ENCODE measurements at places on chromosomes 11 and 22. TPM values are rescaled to one million over a fixed set of nuclear protein-coding genes. Genes with fewer than 3 reads are reported as not detected.

DNA sequence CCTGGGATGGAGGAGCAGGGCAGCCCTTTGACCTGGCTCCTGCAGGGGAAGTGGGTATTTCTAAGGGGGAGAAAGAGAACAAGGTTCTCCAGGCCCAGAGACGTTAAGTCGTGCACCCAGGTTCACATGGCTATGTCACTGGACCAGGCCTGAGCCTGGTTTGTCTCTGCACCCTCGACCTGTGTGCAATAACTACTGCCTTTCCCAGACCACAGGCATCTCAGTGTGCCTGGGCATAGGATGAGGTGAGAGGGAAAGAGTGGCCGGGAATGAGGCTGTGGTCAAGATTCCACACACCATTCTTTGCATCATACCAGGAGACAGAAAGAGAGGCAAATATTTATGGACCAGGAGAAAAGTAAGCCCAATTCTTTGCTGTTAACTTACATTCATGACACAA is 66.8 kb downstream of the PRR5L start:
- DNase-seq, result peak; percentile 61

NELL1 gene
- not detected for polyA plus RNA-seq

MOGAT2 gene
- not detected for polyA plus RNA-seq

LRRC74B gene
- polyA plus RNA-seq, result not detected

DNA sequence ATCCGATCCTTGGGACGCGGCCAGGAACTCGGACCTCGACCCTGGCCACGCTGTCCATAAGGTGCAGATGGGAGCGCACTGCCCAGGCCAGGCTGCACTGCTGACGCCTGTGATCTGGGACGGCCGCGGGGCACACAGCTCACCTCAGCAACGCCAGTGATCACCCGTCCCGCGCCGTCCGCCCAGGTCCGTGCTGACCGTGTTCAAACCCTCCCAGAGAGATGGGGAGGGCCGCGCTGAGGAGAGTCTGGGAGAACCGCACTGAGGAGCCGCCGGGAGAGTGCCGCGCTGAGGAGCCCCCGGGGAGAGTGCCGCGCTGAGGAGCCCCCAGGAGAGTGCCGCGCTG is 636 bp downstream of the KCNQ1OT1 start:
- DNase-seq, result no peak

- no peak for DNase-seq
Measured at GRCh38 chr11:118434553-118435289, 1.6 kb upstream of the KMT2A start.

TUT1 gene
- polyA plus RNA-seq, result 6.4 TPM

DNA sequence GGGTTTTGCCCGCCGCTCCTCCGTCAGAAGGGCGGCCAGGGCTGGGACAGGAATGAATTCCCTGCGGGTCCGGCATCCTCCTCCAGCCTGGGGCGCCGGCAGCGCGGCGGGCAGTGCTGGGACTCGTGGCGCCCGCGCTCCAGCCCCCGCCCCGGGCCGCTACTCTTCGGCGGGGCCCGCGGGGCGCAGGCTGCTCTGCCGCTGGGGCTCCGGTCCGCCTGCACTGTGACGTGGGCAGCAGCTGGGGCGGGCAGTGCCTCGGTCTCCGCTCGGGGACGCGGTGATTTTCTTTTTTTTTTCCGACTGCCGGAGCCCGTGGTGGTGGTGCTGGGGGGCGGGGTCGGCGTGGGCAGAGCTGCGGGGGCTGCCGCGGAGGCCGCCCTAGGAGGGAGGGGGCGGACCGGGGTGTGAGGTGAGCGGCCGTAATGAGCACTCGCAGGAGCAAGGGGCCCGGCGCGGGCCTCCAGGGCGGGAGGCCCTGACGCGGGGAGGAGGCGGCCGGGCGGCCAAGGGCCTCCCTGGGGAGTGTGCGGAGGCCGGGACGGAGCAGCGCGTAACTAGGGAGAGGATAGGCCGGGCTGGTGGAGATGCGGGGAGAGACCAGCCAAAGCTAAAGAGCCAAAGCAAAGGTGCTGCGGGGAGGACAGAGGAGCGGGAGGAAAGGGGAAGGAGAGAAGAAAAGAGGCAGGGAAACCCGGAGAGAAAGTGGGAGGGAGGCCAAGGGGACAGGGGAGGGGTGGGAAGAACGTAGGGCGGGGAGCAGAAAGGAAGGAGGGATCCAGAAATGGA is 73.3 kb upstream of the ZBED5 start:
- DNase-seq, result no peak

LDHAL6A gene
- not detected for polyA plus RNA-seq

CLCF1 gene
- 13.9 TPM for polyA plus RNA-seq

- DNase-seq, result no peak
Measured at GRCh38 chr11:122059565-122059964, 56.5 kb downstream of the BLID start.

DNA sequence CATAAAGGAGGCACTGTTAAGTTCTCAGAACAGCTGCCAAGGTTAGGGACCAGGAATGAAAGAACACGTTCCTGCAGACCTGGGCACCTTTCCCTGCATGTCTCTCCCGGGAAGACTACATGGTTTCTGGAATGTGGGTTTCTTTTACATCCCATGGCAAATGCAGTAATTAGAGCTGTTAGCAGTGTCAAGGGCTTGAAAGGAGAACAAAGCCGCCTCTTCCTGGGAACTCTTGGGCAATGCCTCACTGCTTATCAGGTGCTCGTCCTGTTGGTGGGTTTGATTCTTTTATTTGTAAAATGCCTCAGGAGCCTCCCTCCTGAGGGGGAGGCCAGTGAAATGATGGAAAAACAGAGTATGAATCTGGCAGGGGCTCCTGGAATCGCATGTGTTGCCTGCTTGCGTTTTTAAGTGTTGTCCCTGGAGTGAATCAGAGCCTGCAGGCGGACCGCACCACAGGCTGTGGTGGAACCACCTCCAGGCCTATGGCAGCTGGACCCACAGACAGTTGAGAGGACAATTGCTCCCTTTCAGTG is 723 bp upstream of the C22orf31 start:
- DNase-seq, result no peak

DNA sequence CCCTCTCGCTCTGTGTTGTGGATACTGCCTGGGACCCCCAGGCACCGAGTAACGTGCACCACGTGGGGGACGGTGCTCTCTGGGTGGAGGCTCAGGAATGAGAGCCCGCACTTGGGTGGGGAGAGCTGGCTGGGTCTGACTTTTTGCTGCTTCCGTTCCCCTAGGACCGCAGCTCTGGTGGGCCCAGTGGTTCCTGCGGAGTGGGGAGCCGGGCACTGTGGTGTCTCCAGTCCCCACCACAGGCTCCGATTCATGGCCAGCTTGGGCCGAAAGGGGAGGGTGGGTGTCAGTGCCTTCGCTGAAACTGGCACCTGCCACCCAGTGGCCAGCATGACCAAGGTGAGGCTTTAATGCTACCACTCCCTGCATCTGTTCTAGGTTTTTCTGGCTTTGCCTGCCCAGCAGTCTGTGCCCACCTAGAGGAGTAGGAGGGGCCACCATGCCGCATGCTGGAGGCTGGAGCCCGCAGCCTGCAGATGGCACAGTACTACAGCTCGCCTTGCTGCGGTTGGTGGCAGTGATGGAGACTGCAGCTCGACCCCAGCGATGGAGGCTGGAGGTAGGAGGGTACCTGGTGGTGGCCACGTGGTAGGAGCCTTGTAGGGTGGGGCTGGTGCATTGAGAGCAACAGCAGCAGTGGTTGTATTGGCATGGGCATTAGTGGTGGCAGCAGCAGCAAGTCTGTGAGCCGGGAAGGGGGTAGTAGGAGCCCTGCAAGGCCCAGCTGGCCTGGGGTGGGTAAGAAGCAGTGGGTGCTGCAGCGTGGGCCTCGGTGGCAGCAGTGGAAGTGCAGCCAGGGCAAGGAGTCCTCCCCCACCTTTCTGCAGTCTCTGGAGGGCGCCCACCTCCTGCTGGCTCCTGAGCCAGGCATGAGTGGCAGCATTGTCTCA is 118.8 kb upstream of the VPREB1 start:
- no peak for DNase-seq

DNA sequence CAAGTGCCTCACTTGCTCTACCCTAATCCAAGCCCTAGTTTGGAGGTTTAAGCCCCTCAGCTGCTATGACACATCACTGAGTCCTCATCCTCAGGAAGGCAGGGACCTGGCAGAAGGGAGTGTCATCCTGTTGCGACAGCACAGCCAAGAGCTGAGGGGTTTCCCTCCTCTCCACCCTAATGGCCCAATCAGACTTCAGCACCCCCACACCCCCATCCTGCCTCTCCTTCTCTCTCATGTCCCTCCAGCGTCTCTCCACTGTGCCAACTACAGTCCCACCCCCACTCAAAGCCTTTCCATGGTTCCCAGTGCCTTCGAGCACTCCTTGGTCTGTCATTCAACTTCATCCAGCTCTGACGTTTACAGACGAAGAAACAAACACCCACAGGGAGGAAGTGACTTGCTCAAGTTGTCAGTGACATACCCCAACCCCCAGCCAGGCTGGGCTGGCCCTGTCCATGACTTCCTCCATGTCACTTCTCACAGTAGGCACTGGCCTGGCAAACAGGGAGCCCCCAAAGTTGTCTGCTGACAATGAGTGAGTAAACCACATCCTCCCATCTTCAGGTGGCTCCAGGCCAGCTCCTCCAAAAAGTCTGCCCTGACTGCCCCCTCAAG is 15.6 kb downstream of the ARAP1 start:
- no peak for DNase-seq

DENND6B gene
- 3.7 TPM for polyA plus RNA-seq

GRCh38 chr11:86124251-86125233 is 55.7 kb upstream of the PICALM start:
- DNase-seq, result no peak

JAML gene
- polyA plus RNA-seq, result not detected

HBD gene
- 1.0 TPM for polyA plus RNA-seq

DNA sequence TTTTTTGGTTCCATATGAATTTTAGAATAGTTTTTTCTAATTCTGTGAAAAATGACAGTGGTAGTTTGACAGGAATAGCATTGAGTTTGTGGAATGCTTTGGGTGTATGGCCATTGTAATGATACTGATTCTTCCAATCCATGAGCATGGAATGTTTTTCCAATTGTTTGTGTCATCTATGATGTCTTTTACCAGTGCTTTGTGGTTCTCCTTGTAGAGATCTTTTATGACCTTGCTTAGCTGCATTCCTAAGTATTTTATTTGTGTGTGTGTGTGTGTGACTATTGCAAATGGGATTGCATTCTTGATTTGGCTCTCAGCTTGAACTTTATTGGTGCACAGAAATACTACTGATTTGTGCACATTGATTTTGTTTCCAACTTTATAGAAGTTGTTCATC is 3.0 kb upstream of the CSF2RB start:
- DNase-seq, result no peak

GRCh38 chr11:99452075-99452474 is 431.3 kb downstream of the CNTN5 start:
- no peak for DNase-seq

- no peak for DNase-seq
Measured at GRCh38 chr22:26172389-26172990, 3.2 kb downstream of the SEZ6L start.

DNA sequence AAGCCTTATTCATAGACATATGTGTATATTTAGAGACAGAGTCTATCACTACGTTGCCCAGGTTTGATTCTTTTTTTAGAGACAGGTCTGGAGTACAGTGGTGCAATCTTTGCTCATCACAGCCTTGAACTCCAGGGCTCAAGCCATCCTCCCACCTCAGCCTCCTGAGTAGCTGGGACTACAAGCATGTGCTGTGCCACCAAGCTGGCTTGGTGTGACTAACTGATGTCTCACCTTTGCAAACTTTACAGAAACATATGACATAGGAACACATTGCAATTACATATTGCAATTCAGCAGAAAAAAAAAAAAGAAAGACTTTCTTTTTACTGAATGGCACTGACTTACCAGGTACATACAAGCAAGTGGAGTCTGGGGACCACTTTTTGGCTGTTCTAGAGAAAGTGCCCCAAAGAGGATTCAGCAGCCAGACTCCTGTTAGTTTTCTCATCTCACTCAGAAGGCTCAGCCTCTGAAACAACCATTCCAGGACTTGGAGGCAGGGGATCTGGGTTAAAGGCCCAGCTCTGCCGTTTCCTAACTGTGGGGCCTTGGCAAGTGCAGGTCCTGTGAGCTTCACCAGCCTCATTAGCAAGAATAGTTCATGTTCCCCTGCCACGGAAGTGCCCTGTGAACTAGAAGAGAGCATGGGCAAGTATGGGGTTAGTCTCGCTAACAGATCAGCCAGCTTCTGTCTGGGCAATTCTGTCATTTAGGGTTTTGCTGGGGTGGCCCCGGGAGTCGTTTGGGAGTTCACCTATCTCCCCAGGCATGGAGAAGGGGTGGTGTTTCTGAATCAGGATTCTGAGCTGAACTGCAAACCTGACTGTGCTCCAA is 11.3 kb upstream of the NFAM1 start:
- no peak for DNase-seq

OR8K1 gene
- not detected for polyA plus RNA-seq

- no peak for DNase-seq
Measured at GRCh38 chr11:130947889-130948288, 31.6 kb upstream of the SNX19 start.

KRTAP5-7 gene
- polyA plus RNA-seq, result not detected

DNA sequence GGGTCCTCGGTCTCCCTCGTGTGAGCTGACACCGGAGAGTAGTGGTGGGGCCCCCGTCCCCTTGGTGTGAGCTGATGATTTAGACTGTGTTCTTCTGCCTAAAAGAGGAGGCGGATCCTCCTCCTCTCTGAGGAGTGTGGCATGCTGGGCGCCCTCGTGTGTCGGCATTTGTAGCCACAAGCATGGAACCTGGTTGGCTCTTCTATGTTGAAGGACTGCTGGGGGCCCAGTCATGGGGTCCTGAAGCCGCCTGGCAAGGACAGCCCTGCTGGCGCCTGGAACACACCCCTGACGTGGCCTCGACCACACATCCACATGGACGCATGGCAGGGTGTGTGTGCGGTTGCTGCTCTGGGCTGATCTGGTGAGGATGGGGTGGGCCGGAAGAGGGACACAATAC is 50.2 kb downstream of the AP2A2 start:
- no peak for DNase-seq

PRODH gene
- polyA plus RNA-seq, result not detected

CFAP68 gene
- 33.0 TPM for polyA plus RNA-seq

TMPRSS5 gene
- 0.10 TPM for polyA plus RNA-seq

FIBIN gene
- polyA plus RNA-seq, result 24.7 TPM

GRCh38 chr11:19730373-19730772 is 17.7 kb downstream of the NAV2 start:
- no peak for DNase-seq

- peak; percentile 56 for DNase-seq
Measured at GRCh38 chr11:102974552-102975280, 19.2 kb upstream of the MMP13 start.

LRRC56 gene
- 1.5 TPM for polyA plus RNA-seq

NAALADL1 gene
- 38.7 TPM for polyA plus RNA-seq

TSPAN32 gene
- polyA plus RNA-seq, result not detected

ME3 gene
- 15.8 TPM for polyA plus RNA-seq

DNA sequence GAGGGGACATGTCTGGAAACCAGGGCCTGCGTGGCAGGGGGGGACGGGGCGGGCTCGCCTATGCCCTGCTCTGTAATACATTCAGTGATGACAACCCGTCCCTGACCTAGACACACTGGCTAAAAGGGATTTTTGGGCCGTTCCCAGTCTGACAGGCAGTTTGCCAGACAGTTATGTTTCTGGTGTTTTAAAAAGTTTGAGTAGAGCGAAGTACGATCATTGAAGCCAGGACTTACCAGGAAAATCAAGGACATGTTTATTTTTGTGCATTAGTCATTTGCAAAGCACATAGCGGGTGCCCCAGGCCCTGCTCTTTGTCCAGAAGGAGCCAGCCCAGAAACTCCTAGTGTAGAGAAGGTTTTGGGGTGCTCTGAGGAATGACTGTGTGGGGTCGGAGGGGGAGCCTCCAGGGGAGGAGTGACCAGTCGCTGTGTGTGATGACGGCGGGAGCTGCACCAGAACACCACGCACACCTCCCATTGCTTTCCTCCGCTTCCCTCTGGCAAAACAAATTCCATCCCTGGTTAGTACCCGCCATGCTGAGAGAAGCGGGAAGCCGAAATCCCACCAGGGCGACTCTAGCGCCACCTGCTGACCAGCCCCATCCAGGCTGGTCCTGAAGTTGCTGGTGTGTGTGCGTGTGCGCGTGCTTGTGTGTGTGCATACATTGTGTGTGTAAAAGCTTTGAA is 50.8 kb downstream of the FBLN1 start:
- peak; percentile 54 for DNase-seq

KRTAP5-11 gene
- not detected for polyA plus RNA-seq
